ENCODE measurements at places on chromosomes 13 and 19. TPM values are rescaled to one million over a fixed set of nuclear protein-coding genes. Genes with fewer than 3 reads are reported as not detected.

The ZNF492 gene
- total RNA-seq = 0.08 TPM

- DNase-seq = no peak
Observed at GRCh38 chr13:70183041-70183440, 74.8 kb upstream of the KLHL1 start.

GRCh38 chr13:111115965-111116521 is 933 bp downstream of the ARHGEF7 start:
- DNase-seq = peak; percentile 69

DNA sequence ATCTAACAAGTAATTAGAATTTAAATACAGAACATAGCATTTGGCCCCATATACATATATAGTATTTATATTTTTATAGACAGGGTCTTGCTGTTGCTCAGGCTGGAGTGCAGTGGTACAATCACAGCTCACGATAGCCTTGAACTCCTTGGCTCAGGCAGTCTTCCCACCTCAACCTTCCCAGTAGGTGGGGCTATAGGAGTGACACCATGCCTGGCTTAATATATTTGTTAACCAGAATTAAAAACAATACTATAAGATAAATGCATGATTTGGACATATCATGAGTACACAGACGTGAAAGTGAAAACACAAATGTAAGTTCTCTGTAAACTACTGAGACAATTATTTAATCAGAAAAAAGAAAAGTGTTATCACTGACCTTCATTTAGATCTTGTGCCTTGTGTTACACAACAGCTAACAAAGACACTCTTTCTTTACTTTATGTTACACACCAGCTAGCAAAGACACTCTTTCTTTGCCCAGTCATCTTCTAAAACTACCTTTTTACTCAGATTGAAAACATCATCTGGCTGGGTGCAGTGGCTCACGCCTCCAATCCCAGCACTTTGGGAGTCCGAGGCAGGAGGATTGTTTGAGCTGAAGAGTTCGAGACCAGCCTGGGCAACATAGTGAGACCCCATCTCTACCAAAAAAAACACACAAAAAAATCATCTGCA is 22.6 kb downstream of the CARS2 start:
- no peak for DNase-seq

- no peak for DNase-seq
Observed at GRCh38 chr13:29805994-29806979, 44.1 kb downstream of the UBL3 start.

The ZNF730 gene
- 0.22 TPM for total RNA-seq

GRCh38 chr13:99948411-99948810 is 23.2 kb downstream of the ZIC5 start:
- no peak for DNase-seq

DNA sequence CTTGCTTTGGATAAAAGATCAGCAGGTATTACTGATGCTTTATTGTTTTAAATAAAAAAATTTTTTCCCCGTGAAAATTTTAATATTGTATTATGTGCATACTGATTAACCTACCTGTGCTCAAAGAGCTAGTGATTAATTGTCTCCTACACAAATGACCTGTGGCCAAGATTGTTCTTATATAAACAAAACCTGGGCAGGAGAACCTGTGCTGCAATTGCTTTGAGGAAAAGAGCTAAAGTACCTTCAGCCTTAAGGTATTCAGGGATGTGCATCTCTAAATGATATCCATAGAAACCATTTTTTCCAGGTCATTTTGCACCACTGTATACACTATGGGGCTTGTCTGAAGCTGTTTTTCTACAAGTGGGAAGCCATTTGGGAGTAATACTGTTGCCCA is 1.2 kb downstream of the FRY start:
- DNase-seq = no peak

The TEX26 gene
- total RNA-seq = not detected

The PSG11 gene
- not detected for total RNA-seq

The NCAN gene
- total RNA-seq = not detected

- DNase-seq = no peak
Observed at GRCh38 chr19:38389101-38389925, 816 bp downstream of the SPRED3 start.

The NLRP9 gene
- total RNA-seq = not detected

The LINGO3 gene
- total RNA-seq = not detected

The ACP7 gene
- total RNA-seq = not detected

The MYBPC2 gene
- total RNA-seq = not detected

The GSX1 gene
- not detected for total RNA-seq

DNA sequence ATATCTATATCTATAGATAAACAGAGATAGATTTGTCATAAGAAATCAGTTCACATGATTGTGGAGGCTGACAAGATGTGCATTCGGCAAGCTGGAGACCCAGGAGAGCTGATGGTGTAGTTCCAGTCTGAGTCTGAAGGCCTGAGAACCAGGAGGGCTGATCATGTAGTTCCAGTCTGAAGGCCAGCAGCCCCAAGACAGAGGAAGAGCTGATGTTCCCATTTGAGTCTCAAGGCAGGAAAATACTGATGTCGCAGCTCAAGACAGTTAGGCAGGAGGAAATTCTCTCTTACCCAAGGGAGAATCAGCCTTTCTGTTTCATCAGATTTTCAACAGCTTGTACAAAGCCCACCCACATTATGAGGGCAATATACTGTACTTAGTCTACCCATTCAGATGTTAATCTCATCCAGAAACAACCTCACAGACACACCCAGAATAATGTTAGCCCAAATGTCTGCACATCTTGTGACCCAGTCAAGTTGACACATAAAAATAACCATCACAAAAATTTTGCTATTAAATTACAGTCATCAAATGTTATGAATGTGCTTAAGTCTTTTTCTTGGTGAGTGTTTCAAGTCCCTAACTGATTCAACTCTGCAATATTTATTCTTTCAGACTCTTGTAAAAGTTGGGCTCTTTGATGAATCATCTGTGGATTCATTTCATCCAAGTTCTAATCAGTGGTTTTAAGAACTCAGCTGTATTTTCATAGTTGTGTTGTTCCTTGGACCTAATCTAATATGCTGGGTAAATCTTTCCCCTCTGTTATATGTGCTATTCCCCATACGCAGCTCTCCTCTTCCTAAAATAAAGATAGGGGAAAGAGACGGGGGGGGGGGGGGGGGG is 22.7 kb upstream of the LRCH1 start:
- no peak for DNase-seq

DNA sequence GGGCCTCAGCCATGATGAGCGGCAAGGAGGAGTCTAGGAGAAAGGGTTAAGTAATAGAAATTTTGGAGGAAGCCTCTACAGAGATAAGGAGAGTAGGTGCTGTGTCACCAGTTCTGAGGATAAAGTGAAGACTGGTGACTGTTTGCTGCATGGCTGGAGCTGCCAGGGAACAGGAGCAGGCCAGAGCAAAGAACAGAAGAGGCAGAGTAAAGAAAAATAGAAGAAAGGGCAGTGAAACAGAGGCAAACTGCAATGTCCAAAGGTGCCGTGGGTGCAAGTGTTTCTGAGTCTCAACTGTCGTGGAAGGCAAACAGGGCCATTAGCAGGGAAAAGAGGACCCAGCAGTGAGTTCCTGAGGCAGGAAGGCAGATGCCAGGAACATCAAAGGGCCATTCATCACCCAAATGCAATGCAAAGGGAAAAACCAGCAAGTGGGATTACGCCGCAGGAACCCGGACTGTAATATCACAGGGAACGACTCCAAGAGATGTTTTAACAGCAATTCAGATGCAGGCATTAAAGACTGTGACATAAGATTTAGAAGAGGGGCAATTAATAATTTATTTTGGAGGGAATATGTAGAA is 318.3 kb downstream of the FOXO1 start:
- no peak for DNase-seq

- DNase-seq = no peak
Observed at GRCh38 chr13:78662467-78662866, 3.5 kb upstream of the OBI1 start.

The ZNF793 gene
- total RNA-seq = 7.1 TPM

DNA sequence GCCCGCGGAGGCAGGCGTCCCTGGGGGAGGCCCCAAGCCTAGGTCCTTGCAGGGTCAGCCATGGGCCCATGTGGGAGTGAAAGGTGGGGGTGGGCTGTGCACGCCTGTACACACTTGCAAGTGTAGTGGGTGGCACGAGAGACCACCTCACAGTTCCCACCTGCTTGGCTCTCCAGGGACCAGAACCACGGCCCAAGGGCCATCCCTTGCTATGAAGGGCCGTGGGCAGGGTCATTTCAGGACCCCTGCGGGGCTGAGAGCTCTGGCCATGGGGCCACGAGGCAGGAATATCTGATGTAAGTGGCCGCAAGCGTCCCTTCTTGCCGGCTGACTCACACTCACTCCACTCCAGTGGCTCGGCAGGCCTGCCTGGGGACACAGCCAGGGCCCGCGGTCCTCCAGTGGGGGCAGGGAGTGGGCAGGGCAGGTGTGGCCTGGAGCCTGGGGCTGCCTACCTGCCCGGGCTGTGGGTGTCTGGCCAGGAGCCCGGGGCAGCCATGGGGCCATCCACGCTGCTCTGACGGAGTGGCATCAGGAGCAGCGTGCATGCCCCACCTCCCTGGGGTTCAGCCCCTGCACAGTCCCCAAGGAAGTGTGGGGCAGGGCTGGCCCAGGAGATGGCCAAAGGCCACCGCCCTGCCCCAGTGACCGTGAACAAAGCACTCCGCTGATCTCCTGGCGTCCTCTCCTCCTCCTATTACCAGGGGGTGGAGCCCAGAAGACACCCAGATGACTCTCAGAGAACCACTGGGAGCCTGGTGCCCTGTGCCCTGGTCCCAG is 8.6 kb upstream of the MKNK2 start:
- no peak for DNase-seq

DNA sequence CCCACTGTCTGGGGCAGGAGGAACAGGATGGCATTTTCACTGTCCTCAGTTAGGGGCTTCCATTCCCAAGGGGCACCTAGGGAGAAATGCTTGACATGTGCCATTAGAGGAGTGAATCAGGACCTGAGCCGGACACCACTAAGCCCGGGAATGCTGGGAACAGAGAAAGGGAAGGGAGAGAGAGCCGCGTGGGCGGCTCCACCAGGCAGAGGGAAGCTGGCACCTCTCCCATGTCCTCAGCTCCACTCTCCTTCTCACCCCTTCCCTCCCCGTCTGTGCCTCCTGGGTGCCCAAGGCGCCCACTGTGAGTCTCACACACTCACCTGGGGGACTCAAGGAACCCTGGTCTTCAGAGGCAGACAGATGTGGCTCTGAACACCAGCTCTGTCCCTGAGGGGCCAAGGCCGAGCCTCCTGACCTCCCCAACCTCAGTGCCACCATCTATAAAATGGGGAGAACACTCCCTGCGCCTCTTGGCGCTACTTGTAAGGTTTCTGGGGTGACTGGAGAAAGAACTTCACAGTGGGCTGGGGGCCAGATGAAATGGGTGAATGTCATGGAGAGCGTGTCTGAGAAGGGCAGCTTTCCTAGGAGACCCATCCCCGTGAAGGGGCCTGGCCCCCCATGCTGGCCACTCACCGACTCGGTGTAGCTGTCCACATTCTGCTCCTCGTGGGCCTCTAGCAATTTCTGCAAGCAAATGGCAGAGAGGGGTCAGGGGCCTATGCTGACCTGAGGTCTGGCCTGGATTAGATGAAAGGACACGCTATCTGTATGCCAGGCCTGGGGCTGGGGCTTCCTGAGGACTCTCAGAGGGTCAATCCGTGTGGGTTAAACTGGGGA is 5.3 kb upstream of the KPTN start:
- no peak for DNase-seq

GRCh38 chr13:109516186-109516585 is 270.2 kb downstream of the IRS2 start:
- DNase-seq = no peak

The CERS1 gene
- total RNA-seq = 1.4 TPM

- DNase-seq = no peak
Observed at GRCh38 chr13:28401303-28402056, 93.4 kb downstream of the FLT1 start.

The C19orf25 gene
- 16.1 TPM for total RNA-seq

- DNase-seq = no peak
Observed at GRCh38 chr13:97535614-97536013, 101.6 kb downstream of the RAP2A start.

The SCAF1 gene
- 38.8 TPM for total RNA-seq

DNA sequence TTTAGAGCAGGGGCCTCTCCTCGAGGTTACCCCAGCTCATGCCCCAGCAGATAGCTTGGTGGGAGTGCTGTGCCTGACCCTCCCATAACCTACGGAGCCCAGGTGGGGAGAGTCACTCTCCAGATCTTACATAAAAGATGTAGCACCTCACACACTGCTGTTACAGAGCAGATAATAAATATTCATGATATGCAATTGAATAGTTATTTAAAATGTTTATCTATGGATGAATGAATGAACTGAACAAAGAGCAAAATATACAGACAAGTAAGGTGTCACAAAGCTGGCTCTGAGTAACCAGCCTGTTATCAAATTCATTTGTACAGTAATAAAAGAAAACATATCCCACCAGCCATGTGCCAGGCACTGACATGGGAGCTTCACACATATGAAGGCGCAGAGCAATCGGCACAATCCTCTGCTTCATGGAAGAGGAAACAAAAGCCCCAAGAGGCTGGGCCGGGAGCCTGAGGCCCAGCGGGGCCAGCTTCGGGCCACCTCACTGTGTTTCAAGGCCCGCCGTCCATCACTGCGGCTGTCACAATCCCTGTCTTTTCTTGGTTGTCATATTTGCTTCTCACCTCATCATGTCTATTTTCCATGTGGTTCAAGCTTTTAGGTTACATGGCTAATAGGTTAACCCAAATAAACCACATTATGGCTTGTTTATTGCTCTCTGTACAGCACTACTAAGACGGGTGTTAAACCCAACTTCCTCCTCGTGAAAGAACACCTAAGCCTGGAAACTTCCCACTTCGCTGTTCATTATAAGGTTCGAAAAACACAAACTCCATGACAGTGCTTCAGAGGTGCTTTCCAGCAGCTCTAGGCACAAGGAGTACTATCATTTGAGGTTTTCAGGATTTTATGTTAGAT is 78.4 kb downstream of the IRS2 start:
- DNase-seq = no peak

The OR4F17 gene
- total RNA-seq = not detected

DNA sequence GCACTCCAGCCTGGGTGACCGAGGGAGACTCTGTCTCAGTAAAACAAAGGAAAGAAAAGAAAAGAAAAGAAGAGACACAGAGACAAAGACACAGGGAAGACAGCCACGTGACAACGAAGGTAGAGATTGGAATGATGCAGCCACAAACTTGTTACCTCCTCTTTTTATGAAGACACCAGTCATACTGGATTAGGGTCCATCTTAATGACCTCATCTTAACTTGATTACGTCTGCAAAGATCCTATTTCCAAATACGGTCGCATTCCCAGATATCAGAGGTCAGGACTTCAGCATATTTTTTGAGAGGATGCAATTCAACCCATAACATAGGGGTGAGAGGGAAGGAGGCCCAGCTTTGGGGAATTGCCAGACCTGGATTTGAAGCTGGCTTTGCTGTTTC is 4.1 kb downstream of the ZNRF4 start:
- DNase-seq = no peak

The ZFR2 gene
- not detected for total RNA-seq

- no peak for DNase-seq
Observed at GRCh38 chr13:91349992-91350911, 2.8 kb downstream of the MIR17HG start.
